IPS-NIHi11 (cell line): ENCODE measurements at places on chromosomes 1 and 21.
A peak's percentile ranks its signal among the peaks of the same experiment; 100 is the strongest.

- DNase-seq, result no peak
These were observed 779.7 kb downstream of the USP25 start for GRCh38 chr21:16509476-16509875.

- DNase-seq, result no peak
These were observed 19.6 kb upstream of the SDC3 start for GRCh38 chr1:30928171-30928570.

GRCh38 chr21:28464095-28464494 is 528.6 kb downstream of the LTN1 start:
- DNase-seq, result no peak

DNA sequence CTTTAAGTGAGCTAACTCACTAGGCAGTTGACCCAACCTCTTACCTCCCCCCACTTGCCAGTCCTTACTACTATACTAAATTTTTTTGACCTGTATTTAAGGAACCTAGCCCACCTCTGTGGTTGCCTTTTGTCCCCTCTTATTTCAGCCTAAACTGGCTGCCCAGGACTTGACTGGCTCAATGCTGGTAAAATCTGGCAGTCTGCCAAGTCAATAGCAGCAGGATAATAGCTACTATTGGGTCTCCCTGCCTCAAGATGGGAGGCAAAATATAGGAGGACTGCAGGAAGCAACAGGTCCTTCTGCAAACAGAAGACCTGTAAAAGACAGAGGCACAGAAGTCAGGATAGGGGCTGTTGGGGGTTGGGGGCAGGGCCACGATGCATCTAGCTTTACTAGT is 144.2 kb upstream of the POGK start:
- DNase-seq, result no peak

DNA sequence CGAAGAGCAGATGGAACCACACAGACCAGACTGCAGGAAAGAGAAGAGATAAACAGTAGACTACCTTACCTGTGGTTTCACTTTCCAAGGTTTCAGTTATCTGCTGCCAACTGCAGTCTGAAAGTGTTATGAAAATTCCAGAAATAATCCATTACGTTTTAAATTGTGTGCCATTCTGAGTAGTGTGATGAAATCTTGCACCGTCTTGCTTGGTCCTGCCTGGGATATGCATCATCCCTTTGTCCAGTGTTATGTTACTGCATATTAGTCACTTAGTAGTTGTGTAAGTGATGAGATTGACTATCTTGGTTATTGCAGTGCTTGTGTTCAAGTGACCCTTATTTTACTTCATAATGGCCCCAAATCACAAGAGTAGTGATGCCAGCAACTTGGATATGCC is 33.9 kb downstream of the DNAJC6 start:
- no peak for DNase-seq

DNA sequence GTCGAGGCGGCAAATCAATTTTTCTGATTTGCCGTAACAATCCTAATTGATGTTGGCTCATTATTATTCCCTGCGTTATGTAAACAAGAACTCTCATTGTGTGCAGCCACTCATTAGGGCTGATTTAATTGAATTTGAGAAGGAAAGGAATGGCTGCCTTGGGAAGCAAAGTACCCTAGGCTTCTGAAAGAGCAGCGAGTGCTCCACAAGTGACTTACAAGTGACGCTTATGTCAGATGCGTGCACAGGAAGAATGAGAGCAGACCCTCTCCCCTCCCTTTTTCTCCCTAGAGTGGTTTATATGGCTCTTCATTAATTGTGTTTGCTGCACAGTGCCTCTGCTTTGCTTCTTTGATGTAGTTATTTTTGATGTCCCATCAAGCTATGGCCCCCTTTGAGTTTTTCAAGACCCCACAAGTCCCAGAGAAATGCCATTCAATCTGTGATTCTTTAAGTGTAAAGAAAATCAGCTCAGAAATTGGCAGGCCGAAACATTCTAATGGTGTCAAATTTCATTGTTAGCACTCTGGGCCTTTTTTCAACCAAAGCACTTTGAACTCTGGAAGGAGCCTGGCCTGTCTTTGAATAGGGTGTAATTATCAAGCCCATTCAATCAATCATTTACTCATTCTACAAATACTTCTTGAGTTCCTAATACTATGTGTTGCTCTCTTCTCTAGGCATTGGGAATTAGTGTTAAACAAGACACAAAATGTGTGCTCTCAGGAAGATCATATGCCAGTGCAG is 86.8 kb upstream of the VAV3 start:
- DNase-seq, result peak; percentile 39

GRCh38 chr1:172279939-172280636 is 140.4 kb upstream of the C1orf105 start:
- no peak for DNase-seq

DNA sequence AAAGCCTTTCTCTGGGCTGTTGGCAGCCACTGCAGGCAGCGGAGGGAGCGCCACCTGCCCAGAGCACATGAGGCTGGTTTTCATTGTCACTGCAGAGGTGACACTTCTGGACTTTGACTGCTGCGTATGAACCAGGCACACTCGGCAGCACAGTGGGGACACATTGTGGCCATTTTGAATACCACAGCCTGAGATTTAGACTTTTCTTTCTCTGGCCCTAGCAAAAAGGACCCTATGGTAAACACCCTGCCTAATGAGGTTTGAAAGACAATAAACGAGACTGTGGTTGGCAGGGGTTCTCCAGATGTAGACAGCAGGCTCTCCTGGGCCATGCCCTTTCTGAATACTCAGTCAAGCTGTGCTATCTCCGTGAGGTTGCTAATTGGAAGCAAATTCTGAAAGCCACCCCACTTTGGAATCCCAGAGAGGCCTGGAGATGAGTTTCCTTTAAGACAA is 12.0 kb upstream of the KCNE2 start:
- peak; percentile 50 for DNase-seq

DNA sequence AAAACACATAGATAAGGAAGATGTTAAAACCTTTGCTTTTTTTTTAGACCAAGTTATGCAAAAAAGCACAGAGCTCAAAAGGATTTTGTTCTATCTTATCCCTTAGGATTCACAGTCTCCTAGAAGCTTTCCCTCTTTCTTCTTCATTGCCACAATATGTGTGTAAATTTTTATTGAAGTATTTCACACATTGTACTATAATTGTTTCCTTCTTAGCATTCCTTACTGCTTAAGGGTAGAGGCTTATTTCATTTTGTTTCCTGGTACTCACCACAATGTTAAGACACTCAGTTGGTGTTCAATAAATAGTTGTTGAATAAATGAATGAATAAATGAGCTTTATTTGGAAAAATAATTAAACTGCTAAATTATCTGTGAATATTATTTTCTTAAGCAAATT is 29.9 kb upstream of the SLC19A2 start:
- no peak for DNase-seq

- DNase-seq, result no peak
These were observed 88.4 kb upstream of the COL6A1 start for GRCh38 chr21:45892916-45893739.

GRCh38 chr1:36771660-36772284 is 262.5 kb downstream of the GRIK3 start:
- DNase-seq, result peak; percentile 38

GRCh38 chr1:50420689-50421365 is 2.4 kb downstream of the DMRTA2 start:
- DNase-seq, result peak; percentile 58

DNA sequence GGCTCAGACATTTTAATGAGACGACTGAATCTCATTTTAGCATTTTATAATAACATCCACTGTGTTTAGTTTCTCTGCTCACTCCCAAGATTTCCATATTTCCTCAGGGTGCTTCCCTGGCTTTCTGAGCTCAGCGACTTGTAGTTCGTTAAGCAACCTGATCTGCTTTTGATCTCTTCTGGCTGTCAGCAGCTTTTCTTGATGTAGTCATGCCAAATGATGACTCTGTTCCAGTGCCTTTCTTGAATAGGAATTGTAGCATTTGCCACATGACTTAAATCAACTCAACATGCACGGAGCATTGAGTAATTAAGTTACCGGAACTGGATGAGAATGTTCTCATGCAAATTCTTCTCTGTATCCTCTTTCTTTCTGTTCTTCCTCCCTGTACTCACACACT is 246.1 kb downstream of the FMN2 start:
- no peak for DNase-seq

GRCh38 chr1:244056577-244056976 is 5.5 kb downstream of the ZBTB18 start:
- no peak for DNase-seq

- DNase-seq, result no peak
These were observed 13.1 kb downstream of the ZP4 start for GRCh38 chr1:237877631-237878030.

DNA sequence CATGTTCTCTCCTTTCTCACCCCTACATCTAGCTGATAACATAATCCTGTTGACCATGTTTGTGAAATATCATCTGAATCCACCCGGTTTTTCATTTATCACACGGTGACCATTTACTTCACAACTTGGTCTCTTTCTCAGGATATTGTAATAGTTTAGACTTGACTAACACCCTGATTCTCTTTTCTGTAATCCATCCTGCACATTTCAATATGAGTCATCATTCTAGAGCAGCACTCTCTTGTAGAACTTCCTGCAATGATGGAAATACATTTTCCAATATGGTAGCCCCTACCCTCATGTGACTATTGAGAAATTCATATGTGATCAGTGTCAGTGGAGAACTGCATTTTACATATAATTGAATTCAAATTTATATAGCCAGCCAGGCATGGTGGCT is 2.3 kb upstream of the JAM2 start:
- DNase-seq, result no peak

DNA sequence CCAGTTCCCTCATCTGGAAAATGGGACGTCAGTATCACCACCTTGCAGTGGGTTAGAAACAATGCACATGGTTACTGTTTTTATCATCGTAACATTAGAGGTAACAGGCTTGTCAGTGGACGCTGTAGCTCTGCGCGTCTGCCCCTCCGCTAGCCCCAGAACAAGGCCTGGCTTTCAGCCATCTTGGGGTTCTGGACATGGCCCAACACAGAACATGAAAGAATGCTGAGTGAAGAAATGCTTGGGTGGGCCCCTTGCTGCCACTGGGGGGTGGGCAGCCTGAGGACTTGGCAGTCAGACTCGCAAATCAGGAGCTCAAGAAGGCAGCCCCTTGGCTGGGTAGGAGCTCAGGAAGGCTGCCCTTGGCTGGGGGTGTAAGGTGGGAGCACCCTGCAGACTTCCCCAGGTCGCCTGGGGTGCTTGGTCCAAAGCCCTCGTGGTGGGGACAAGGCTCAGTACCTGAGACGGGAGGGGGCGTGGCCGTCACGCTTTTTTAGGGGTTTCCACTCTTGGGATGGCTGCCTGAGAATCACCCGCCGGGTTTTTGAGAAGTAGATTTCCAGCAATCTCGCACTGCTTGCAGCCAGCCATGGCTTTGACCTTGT is 51.7 kb downstream of the SLC37A1 start:
- no peak for DNase-seq

GRCh38 chr1:167776616-167777268 is 55.0 kb downstream of the MPZL1 start:
- no peak for DNase-seq

- no peak for DNase-seq
These were observed 6.0 kb downstream of the TOR1AIP1 start for GRCh38 chr1:179888071-179888470.

DNA sequence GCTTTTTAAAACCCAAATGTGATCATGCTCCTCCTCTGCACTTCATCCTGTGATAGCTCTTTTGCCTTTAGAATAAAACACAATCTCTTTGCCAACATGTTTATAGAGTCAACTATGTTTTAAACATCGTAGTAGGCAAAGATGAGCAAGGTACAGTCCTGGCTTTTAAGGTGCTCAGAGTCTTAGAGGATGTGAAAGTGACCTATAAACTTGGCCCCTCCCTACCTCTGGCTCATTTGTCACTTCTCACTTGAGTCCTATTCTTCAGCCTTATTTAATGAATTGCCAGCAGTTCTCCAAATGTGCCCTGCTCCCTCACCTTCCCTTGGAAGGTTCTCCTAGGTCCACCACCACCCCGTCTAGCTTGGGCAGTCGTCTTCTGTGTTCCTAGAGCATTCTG is 617.0 kb upstream of the NR5A2 start:
- DNase-seq, result no peak

GRCh38 chr1:87140831-87141540 is 187.7 kb upstream of the LMO4 start:
- DNase-seq, result no peak
